ENCODE measurements at places on chromosomes 16 and 17.

GRCh38 chr16:74575807-74576643, 30.9 kb downstream of the GLG1 start:
- no peak for DNase-seq

DNA sequence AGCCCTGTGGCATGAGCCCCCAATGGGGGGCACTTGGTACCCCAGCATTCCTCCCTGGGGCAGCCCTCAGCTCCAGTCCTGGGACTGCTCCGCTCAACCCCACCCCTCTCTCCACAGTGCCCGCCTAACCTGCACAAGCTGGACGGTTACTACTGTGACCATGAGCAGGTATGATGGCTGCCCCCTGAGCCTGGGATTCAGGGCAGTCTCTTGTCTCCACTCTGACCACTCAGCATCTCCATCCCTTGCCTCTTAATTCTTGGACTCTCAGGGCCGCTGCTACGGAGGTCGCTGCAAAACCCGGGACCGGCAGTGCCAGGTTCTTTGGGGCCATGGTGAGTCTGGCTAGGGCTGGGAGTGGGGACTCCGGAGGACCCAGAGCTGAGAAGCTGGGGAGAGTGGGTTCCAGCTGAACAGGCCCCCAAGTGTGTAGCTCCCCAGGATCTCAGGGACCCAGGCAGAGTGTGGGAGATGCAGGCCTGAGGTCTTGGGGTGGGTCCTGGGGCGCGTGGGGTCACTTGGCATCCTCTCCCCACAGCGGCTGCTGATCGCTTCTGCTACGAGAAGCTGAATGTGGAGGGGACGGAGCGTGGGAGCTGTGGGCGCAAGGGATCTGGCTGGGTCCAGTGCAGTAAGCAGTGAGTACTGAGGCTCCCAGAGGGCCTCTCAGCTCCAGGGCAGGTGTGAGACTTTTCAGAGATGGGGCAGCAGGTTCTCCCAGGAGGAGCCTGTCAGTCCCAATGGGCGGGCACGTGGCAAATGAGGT, 18.0 kb downstream of the ADAM11 start:
- no peak for DNase-seq

- DNase-seq = no peak
Measured at GRCh38 chr16:72884573-72884972, 163.4 kb downstream of the ZFHX3 start.

- no peak for DNase-seq
Measured at GRCh38 chr17:49249292-49249794, 18.8 kb upstream of the PHOSPHO1 start.

GRCh38 chr17:82751171-82751570, 694 bp upstream of the TBCD start:
- no peak for DNase-seq

DNA sequence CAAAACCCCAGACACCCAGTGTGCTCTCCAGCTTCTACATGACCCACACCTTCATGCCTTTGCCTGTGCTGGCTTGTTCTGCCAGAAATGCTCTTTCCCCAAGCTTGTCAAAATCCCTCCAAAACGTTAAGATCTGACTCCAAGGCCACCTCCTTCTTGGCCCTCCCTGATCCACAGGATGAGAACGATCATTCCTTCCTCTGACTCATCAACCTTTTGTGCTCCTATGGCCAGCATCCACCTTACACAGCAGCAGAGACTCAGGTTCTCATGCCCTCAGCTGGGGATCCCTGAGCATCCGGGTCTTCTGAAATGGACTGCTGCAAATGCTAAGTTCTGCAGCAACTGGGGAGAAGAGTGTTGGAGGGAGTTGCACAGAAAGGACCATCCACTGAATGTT, 2.9 kb downstream of the ZBTB4 start:
- DNase-seq = no peak

GRCh38 chr16:88673716-88674379, 11.0 kb upstream of the MVD start:
- DNase-seq = no peak

GRCh38 chr16:68128577-68129305, 43.6 kb downstream of the NFATC3 start:
- DNase-seq = no peak

GRCh38 chr16:14131774-14132695, 60.9 kb downstream of the MRTFB start:
- no peak for DNase-seq

GRCh38 chr17:65417406-65418221, 143.8 kb downstream of the AXIN2 start:
- DNase-seq = no peak

DNA sequence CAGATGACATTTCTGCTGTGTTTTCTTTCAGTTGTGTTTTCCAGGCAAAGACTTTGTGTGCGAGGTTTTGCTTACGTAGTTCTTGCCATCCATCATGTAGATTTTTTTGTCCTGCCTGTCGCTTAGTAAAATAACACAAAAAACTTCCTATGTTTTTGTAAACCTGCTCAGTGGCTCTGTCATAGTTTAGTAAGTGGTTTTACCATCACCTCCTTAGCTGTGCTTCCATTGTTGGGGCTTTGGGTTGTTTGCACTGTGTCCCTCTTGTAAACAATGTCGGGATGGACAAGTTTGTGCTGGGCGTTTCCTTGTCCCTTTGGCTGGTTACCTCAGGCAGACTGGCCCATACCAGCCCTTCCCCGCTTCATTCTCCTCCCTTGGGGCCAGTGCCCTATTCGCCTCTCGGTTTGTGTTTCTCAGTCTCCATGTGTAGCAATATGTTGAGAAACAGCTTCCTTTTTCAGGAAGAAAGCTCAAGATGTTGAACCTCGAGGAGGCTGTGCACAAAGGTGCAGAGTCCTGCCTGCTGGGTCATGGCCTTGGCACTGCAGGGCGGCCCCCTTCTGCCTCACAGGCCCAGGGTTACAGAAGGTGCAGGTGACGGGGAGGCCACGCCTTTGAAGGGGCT, 74.6 kb downstream of the KSR1 start:
- DNase-seq = no peak

DNA sequence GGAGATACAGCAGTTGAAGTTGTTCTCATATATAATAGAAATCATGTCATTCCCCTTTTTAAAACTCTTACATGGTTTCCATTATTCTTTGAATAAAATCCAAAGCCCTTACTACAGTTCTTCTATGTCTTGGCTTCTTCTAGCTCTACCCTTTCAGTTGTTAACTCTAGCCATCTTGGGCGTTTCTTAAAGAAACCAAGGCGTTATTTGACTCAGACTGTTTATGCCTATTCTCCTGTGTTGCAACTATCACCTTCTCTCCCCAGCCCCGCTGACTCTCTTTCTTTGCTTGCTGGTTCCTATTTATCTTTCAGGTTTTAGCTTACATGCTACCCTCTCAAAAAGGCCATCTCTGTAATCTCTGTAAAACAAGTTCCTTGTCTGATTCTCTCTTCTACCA, 32.7 kb downstream of the NFATC3 start:
- DNase-seq = no peak

DNA sequence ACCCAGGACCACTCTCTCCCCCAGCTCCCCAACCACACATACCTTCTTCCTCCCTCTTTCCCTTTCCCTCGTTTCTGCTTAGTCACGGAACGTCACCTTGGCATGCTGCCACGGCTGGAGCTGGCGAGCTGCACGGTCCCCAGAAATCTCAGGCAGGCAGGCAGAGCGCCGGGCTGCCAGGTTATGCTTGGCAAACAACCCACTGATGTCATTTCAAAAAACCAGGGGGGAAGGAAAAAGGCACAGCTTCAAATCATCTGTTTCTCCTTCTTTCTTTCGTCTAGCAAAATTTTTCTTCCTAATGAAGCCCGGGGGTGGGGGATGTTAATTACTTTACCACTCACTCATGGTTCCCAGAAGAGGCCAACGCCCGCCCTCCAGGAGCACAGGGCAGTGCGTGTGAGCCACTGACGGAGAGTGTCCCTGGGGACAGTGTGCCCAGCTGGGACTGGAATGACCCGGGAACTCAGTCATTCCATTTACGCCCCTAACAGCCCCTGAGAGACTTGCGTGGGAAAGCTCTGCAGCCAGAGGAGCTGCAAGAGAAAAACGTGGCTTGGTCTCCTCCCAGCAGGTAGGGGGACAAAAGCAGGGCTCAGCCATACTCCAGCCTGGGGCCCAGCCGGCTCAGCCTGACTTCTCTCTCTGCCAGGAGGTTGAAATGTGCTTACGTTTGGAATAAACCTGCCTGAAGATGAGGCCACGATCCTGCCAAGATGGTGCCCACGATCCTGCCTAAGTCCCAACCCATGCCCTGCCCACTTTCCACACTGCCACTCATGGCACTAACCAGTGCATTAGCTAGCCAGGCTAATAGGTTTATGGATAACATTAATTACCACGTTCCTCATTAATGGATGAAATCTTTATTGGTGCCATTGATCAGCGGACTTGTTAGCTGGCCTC, 198.9 kb downstream of the ZFHX3 start:
- no peak for DNase-seq

GRCh38 chr16:11689031-11689840, 21.0 kb downstream of the SNN start:
- DNase-seq = no peak

GRCh38 chr17:40432864-40433528, 10.3 kb upstream of the IGFBP4 start:
- DNase-seq = no peak

DNA sequence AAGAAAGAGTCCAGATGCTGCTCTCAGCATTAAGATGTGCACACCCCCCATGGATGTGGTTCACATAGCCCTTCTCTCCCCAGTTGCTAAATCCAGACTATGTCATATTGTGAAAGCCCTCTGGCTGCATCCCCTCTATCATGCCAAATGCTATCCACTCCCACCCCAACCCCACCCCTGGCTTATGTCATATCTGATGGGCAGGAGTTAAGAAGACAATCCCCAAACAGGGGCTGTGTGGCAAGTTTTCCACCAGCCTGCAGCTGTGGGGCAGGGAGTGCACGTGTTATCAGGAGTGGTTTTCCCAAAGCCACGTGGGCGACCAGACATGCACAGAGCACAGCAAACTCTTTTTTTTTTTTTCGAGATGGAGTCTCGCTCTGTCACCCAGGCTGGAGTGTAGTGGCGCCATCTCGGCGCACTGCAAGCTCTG, 10.0 kb downstream of the FAM117A start:
- DNase-seq = no peak

DNA sequence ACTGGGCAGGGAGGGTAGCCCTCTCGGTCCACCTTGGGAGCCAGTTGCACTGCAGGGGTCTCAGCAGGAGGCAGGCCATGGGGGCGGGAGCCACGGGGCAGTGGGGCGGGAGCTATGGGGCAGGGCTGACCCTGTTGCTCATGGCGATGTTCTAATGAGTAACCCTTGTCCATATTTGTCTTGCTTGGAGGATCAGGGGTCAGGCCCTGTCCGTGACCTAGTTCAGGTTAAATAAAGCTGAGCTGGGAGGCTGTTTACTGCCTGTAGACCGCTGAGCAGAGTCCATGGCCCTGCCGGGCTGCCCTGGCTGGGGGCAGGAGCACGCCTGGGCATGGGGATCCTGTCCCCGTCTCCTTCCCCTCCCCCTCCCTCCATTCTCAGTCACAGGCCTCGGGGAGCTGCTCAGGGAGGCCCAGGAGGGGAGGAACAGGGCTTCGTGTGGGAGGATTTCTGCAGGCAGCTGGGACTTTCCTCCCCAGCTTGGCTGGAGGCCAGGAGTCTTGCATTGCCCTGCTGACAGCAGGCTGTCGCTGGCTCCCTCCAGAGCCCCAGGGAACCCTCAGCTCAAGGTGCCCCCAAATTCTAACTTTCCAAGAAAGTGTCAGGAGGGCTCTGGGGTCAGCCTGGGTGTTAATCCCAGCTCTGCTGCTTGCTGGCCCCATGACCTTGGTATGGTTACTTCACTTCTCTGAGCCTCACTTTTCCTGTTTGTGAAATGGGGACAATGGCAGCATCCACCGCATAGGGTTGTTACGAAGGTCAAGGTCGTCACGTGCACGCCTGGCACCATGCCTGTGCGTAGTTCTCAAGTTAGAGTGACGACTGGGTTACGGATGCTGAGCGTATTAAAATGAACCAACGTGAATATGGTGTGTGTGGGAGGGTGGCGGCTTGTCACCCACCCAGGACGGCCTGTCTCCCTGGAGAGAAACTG, 6.1 kb upstream of the SERPINF2 start:
- DNase-seq = peak; percentile 43

- peak; percentile 62 for DNase-seq
Measured at GRCh38 chr16:56289862-56290261, 98.6 kb downstream of the GNAO1 start.

- DNase-seq = no peak
Measured at GRCh38 chr17:71966459-71967313, 154.1 kb upstream of the SOX9 start.

DNA sequence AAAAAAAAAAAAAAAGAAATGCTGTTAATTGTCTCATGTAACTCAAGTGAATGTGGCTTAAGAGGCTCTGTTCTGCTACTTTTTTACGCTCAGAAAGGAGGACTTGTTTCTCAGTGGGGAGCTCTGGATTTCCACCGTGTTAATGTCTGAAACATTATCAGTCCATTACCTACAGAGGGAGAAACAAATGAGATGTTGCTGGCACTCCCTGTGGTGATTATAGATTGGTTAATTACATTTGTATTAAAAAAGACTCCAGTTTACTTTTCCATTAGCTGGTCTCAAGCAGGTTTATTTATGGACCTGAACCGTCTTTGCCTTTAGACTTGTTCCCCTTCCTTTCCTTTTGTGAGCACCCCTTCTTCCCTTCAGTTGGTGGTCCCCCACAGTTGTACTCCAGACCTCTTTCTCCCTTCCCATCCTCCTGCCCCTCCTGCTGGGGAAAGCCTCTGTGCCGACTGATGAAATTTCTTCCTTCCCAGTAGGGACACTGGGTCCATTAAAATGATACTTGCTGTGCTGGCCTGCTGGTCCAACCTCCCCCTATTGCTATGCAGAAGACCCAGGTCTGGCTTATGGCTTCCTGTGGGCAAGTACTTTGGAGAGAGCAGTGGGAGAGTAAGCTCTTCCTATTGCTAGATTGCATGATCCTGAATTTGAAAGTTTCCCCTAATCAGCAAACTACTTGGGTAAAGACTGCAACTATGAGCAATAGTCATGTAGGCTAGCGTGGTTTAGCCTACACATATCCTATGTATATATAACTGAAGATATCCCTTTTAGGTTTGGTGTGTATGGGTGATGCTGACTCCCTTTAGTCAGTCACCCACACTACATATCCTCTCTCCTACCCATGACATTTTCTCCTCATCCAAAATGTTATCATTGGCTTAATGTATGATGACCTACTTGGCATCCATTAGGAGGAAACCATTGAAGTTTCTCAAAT, 8.1 kb downstream of the CDC6 start:
- DNase-seq = no peak

GRCh38 chr17:18140648-18141047, 32.1 kb downstream of the MYO15A start:
- no peak for DNase-seq

DNA sequence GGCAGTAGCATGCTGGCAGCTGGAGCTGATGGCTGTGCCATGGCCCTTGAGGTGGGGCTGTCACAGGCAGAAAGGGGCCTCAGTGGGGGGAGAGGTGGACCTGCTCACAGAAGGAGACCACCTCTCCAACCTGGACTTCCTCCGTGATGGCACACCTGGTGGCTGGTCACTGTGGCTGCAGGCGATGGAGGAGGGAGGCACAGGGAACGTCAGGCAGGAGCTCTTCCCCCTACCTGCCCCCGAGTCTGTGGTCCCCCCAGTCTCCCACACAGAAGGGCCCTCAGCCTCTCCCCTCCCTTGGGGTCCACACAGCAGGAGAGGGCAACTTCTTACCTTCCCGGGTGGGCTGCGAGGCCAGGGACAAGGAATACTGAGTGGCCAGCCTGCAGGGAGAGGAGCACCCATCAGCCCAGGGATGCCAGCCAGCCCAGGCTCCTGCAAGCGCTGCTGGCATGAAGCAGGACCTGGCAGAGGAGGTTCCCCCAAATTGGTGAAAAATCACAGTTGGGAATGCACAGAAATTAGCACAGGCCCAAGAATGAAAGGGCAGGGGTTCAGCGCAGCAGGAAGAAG, 96.5 kb downstream of the GOSR1 start:
- peak; percentile 8 for DNase-seq

Data from WERI-Rb-1 (cell line).